Suppressor macrophage (primary cell): ENCODE measurements at places on chromosomes 12 and 14.

GRCh38 chr14:101875041-101875726, 89.2 kb upstream of the DYNC1H1 start:
- no peak for DNase-seq

GRCh38 chr12:21538061-21538653, 12.1 kb downstream of the SPX start:
- no peak for DNase-seq

DNA sequence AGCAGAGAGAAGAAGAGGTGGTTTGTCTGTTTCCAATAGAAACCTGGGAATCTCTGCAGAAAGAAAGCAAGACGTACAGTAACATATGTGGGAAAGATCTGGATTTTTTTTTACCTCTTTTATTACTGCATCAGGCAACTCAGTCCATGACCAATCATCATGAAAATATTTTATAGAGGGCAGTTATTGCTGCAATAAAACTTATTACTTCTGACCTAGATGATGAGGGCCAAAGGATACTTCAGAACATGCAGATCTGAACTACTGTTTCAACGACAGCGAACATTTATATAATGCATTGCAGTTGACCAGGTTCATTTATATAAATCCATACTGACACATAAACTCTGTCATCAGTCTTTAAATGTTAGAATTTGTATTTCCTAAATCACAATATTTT, 67.7 kb downstream of the STAB2 start:
- no peak for DNase-seq

- DNase-seq, result peak; percentile 81
Observed at GRCh38 chr12:112096667-112097066, 11.9 kb downstream of the NAA25 start.

DNA sequence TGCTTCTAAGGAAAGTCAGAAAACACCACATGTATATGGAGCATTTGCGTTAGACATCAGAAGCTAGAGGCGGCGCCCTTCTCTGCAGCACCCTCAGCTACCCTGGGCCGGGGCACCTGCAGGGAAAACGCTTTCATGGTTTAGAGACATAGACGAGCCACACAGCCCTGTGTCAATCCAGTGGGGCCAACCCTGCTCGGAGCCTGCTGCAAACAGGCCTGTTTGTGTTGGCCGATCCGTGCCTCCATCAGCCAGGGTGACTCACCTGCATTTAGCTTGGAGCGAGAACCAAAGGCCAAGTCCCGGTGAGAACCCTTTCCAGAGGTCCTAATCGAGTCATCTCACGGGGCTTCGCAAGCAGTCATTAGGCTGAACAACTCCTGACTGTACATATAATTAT, 19.5 kb upstream of the FZD10 start:
- DNase-seq, result no peak

- no peak for DNase-seq
Observed at GRCh38 chr14:71346685-71347084, 439.4 kb downstream of the PCNX1 start.

DNA sequence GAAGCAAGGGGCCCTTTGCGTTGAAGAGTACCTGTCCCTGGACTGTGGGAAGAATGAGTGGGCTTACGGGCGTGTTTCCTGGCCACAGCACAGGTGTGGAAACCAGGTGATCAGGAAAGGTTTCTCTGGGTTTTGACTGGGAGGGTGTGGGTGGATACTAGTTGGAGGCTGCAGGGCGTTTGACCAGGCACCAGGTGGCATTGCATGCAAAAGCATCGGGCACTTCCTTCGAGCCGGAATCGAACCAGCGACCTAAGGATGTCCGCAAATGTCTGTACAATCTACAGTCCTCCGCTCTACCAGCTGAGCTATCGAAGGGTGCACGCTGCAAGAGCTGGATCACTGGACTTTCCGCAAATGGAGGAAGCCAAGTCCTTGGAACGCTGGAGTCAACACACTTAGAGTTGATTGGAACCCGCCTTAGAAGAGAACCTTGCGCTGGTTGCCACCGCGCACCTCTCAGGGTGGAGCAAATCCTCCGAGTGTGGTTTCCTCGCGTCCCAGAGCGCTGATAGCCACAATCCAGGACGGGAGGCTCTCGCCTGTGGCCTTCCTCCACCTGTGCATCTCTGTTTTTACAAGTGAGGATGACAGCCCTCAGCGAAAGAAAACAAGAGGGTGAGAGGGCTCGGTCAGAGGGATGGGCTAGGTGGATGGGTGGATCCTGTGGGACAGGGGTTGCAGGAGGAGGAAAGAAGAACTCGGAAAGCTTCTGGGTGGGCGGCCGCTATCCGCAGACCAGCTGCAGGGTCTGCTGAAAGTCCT, 21.2 kb upstream of the RNASE4 start:
- DNase-seq, result peak; percentile 71

DNA sequence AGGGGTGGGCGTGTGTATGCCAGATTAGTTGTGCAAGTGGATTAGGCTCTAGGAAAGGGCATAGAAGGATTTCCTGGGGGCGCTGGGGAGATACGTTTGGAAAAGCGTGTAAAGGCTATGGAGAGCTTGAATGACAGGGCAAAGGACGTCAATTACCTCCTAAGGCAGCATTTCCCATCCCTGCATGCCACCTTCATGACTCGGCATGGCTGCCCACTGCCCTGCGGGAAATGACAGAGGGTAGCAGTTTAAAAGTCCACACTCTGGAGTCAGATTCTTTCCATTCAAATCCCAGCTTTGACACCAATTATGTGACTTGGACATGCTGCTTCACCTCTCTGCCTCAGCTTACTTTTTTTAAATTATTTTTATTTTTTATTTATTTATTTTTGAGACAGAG, 14.8 kb upstream of the TMEM229B start:
- DNase-seq, result no peak

- peak; percentile 47 for DNase-seq
Observed at GRCh38 chr14:31205681-31206535, 1.7 kb downstream of the HECTD1 start.

- no peak for DNase-seq
Observed at GRCh38 chr14:96039633-96040311, 610 bp downstream of the C14orf132 start.

- no peak for DNase-seq
Observed at GRCh38 chr12:15977999-15978951, 67.1 kb downstream of the DERA start.

GRCh38 chr12:4900327-4900726, 9.4 kb upstream of the KCNA1 start:
- no peak for DNase-seq

DNA sequence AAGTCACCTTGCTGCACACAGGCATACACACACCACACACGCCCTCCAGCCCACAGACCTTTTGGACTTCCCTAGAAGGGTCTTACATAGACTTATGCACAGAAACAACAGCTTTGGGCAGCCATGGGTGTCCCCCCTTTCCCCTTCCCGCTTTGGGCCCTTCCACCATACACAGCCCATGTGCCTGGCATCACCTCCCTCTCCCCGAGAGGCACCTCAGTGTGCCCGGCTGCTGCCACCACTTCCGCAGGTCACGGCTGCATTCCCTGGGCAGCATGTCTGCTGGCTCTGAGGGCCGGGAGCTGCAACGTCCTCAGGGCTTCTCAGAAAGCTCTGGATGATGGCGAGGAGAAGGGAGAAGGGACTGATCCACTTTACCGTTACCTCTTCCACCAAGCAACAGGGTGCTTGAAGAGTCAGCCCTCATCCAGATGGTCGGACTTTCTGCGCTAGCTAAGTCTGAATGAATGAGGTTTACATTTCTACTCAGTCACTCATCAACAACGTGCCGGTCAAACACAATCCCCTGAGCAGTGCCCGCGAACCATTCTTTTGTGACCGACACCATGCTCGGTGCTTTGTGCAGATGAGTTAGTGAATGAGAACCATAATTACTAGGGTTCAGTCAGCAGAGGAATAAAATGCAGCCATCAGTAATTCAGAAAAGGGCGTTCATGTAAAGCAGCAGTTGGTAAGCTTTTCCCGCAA, 72.2 kb upstream of the BCL11B start:
- DNase-seq, result no peak

- no peak for DNase-seq
Observed at GRCh38 chr14:74356892-74357575, 8.8 kb downstream of the VRTN start.

DNA sequence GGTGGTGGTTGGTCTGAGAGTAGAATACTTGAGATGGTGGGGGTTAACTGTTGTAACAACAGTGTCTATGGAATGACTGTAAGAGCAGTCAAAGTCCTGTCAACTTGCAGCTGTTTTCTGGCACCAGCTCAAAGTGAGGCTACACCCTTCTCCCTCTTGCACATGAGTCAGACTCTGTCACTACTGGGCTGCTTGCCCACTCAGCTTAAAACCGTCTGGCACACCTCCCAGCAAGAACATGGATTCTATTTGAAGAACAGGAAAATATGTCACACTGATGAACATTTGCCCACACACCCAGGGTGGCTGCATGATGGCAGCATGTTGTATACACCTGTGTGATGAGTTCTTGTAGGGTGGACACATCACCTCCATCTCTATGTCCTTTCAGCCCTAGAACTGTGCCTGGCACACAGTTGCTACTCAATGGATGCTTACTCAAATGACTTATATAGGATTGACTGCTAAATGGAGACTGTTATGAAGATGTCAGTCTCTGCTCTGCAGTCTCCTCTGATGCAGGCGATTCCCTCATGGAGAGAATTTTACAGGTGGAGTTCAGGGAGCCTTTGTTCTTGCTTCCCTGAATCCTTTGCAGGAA, 19.3 kb upstream of the SERPINA6 start:
- peak; percentile 78 for DNase-seq

DNA sequence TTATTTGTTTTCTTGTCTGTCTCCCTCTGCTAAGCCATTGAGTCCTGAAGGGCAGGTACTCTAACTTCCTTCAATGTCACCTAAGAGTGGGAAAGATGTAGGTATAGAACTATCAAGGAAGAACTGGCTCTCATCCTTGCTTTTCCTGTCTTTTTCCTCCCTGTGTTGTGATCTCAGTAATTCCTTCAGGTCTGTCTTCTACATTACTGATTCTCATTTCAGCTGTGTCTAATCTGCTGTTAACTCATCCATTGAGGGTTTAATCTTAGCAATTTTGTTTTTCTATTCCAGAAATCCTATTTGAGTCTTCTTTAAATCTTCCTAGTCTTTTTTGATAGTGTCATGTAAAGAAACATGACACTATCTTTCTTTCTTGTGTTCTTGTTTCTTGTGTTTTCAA, 124.5 kb upstream of the PLXNC1 start:
- DNase-seq, result no peak

GRCh38 chr12:105204916-105205315, 31.1 kb downstream of the APPL2 start:
- no peak for DNase-seq

DNA sequence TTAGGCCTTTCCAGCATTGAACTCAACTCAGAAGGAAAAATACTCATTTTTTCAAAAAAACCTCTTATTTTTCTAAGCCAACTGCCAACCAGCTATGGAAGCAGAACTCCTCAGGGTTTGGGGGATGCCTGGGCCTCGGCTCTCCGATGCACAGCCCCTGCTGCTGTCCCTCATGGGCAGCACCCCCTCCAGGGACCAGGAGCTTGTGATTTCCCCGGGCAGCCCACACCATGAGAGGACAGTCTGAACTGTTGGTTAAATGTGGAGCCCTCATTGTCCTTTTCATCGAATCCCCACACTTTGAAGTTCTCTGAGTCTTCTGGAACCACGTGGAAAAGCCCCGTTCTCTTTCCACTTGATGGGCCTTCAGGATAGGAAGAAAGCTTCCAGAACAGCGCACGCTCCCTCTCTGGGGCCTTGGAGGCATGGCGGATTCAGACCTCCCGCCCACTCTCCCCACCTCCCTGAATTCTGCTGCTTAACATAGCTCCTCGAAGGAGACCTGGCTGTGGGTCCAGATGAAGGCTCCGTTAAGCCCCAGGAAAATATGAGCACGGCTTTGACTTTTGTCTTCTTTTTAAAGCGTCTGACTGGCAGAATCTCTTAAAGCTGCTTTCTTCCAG, 156.6 kb downstream of the CALM1 start:
- no peak for DNase-seq

GRCh38 chr12:26317942-26318575, 122.7 kb downstream of the SSPN start:
- peak; percentile 58 for DNase-seq

- no peak for DNase-seq
Observed at GRCh38 chr12:40207551-40207950, 17.2 kb upstream of the LRRK2 start.

- no peak for DNase-seq
Observed at GRCh38 chr14:71737760-71738159, 194.5 kb upstream of the RGS6 start.

- peak; percentile 26 for DNase-seq
Observed at GRCh38 chr12:122012184-122012583, 9.5 kb upstream of the BCL7A start.

DNA sequence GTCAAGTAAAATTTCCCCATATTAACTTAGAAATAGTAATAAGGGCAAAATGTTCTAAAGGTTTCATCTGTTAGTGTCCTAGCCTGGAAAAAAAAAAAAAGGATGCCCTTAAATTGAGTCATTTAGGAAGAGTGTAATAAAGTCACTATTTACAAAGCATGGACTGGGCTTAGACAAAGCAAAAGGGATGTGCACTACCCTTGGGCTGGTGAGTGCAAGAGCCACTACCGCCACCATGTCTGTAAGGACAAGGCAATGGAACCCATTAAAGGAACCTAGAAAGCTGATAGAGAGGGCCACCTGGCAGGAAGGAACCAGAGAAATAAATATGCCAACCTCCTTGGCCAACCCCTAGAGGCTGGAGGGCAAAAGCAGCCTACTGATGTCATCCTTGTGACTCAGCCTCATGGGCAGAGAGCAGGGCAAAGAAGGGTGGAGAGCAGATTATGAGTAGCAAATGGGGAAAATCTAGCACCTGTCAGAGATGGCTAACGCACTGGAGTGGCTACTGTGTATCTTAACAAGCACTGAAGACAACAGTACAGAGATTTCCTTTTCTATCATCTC, 59.5 kb upstream of the FUT8 start:
- peak; percentile 53 for DNase-seq

DNA sequence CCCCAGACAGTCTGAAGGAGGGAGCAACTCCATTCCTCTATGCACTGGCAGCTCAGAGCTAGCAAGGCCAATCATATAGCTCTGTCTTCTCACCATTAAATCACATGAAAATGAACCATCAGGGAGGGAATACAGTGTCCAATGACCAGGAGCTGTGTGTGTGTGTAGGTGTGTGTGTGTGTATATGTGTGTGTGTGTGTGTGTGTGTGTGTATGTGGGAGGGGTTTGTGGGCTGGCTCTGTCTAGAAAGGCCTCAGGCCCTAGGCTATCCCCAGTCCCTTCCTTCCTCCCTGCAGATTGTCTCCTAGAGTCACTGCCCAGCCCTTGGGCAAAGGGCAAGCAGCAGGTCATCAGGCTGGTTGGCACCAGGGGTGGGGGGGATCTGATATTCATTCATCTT, 5.7 kb upstream of the SUSD6 start:
- DNase-seq, result peak; percentile 76

- peak; percentile 60 for DNase-seq
Observed at GRCh38 chr12:66623455-66623854, 55.4 kb downstream of the GRIP1 start.

GRCh38 chr14:24332268-24332993, 2.4 kb downstream of the ADCY4 start:
- peak; percentile 75 for DNase-seq

GRCh38 chr14:50301914-50302313, 10.1 kb downstream of the L2HGDH start:
- DNase-seq, result no peak
